ENCODE measurements at places on chromosomes 4 and X.

- DNase-seq = no peak
Measured at GRCh38 chrX:43735957-43736356, 79.9 kb downstream of the MAOA start.

GRCh38 chr4:24856586-24856985 is 56.3 kb downstream of the CCDC149 start:
- peak; percentile 72 for DNase-seq

DNA sequence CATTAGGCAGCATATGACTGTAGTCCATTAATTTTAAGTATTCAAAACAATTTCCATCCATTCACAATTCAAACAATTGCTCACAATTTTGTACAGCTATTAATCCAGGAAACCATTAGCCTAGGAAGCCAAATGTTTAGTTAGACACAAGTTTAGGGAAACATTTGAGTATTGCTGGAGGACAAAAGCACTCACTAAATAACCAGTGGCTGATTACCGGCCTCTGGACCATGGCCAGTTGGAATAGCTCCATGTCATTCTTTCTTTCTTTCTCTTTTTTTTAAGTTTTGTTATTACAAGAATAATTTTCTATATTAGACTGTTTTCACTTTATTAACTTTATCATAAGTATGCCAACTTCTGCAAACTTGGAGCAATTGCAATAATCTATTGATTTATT is 31.3 kb downstream of the TRIML2 start:
- no peak for DNase-seq

DNA sequence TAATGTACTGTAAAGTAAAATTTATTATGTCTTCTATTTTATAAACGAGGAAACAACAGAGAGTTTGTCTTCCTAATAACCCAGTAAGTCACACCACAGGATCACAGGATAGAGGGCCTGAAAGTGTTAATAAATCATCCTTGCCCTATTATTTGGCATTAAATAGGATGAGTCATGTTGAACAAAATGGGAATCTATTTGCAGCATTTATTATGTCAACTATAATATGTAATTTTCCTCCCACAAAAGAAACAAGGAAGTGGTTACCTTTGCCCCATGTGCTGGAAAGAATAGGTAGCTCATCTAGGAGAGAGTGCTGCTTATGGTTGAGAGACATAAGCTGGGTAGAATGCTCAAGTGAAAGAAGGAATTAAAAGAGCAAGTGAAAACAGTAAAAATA is 237.6 kb upstream of the NDST3 start:
- no peak for DNase-seq

GRCh38 chr4:96992443-96992842 is 1150.8 kb downstream of the STPG2 start:
- DNase-seq = no peak

DNA sequence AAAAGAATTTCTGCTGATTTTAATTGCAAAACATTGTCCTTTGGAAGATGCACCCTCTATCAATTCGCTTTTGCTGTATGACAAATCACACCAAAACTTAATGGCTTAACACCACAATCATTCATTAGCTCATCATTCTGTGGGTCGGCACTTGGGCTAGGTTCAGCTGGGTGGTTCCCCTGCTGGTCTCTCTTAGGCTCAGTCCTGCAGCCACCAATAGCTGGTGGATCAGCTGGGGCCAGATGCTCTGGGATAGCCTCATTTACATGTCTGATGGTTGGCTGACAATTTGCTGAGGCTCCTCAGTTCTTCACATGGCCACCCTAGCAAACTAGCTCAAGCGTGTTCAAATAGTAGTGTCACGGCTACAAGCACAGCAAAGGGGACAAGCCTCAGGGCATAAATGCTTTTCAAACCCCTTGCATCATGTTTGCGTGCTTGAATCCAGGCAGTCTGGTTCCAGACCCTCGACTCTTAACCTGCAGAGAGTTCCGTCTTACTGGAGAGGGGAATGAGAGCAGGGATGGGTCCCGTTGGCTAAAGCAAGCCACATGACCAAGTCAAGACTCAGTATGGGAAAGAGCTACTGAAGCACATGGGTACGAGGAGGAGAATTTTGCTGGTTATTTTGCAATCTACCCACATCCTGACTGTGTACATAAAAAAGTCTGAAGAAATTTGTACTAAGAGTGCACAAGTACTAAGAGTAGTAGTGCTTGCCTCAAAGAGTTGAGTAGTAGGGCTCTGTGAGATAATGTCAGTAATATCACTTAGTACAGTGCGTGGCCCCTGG is 7.5 kb upstream of the ACSL1 start:
- DNase-seq = no peak

- DNase-seq = no peak
Measured at GRCh38 chrX:87236830-87237440, 280.7 kb upstream of the KLHL4 start.

DNA sequence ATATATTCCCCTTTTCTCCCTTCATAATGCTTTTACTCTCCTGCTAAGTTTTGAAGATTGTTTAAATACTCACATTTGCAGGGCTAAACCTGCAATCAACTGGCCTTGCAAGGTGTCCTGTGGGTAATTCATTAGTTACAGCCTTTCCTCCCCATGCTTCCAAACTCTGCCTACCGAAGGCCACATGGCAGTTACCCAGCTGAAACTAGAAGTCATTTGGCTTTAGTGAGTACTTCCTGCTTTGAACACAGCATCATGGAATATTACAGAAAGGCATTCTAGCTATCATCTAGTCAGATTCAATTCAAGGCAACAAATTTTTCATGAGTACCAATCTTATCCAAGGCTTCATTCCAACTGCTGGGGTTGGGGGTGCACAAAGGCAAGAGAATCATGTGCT is 55.6 kb downstream of the SRPX start:
- DNase-seq = no peak

DNA sequence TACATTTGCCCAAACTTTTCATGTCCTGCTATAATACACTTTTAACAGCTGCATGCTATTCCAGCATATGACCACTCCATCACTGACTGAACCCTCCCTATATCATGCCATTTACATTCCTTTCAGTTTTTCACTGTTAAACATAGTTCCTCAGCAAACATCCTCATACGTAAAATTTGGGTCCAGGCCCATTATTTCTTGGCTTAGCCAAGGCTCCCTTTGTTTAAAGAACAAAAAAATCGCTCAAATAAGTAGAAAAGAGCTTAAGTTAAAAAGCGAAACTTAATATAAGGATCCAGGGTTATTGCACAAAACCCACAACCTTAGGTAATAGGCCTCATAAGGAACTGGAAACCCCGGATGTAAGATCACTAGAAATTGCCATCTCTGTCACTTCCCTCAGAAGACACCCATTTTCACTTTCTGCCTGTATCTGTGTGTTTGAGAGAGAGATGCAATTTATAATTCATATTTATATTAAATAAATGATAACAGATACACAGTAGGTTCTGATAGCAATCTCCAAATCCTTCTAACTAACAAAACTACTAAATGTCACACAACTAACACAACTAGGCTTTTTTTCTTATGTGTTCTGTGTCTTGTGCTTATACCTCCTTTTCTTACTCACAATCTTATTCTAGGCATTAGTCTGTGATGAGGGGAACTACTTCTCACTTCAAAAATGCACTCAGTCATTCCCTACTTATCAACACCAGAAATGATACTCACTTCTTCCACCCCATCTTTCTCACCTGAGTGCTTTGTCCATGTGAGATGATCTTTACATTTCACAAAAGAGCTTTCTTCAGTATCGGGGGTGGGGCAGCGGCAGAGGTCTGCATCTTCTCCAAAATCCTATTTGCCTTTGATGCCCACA is 59.9 kb upstream of the FAM241A start:
- peak; percentile 24 for DNase-seq

DNA sequence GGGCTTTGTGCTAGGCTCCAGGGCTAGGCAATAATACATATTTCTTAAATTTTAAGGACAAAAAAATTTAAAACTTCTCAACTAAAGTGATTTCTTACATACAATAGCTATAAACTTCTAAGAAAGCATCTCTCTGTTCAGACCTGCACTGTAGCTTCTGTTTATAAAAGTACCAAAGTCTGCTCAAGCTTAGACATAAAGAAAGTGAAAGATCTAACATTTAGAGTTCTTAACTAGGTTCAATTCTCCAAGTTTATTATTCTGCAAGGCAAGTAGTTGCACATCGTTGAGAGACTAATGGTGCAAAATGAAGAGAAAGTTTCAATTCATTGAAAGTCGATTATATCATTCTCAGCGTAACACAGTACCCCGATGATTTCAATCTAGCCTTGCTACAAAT is 857.4 kb upstream of the HTR2C start:
- no peak for DNase-seq

DNA sequence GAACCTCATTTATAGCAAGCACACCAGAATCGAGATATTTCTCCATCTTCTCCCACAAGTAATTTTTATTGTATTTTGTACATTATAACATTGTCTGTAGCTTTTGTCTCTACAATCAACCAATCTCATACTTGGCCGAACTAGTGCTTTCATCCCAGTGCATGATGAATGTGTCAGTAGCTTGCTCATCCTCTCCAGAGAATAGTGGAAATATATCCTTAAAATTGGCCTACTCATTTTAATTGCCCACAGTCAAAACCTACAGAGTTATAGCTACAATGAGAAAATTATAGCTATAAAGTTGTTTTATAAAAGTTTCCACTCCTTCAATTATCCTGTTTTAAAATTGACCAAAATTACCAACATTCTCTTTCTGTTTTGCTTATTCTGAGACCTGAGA is 103.8 kb downstream of the MAPK10 start:
- DNase-seq = no peak

- no peak for DNase-seq
Measured at GRCh38 chr4:4754641-4755040, 104.8 kb upstream of the MSX1 start.

GRCh38 chrX:53265771-53266574 is 15.4 kb downstream of the IQSEC2 start:
- peak; percentile 75 for DNase-seq

GRCh38 chr4:48681856-48682255 is 98.2 kb downstream of the FRYL start:
- peak; percentile 31 for DNase-seq

- peak; percentile 67 for DNase-seq
Measured at GRCh38 chr4:182213004-182213403, 30.2 kb upstream of the TENM3 start.

DNA sequence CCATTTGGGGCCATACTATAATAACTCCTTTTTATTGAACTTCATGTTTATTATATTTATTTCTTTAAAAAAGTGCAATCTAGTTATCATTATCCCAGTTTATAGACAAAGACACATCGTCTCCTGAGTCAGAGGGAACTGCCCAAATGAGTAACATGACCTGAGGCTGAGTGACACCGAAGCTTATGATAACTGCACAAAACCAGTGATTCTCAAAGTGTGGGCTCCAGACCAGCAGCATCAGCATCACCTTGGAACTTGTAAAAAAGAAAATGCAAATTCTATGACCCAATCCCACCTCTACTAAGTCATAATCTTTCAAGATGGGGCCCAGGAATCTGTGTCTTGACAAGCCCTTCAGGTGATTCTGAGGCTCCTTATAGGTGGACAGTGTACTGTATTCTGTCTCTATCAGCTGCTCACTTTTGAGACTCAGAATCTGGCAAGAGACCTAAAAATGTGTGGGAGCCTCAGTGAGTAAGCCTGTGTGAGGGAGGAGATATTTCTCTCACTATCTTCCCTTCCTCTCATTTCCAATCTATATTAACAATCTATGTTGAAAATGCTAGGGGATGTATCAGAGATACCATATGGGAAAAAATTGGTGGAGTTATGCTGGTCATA is 147.0 kb downstream of the PACRGL start:
- no peak for DNase-seq

DNA sequence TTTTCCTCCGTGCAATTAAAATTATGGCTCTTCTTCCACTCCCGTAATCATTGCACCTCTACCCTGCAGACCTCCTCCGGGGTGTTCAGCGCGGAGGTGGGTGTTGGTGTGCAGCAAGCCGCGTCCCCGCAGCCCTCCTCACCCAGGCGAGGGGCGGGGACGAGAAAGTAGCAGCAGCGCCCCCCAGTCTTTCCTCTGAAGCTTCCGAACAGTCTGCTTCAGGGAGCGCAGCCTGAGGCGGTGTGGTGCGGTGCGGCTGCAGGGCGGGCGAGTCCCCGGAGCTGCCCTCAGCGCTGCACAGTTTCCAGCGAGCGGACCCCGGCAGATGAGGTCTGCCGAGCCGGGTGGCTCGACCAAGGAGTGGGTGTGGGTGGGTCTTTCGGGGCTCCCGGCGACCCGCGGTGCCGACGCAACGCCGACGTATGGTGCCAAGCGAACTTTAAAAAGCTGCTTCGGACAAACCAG is at the start of gene FRAS1:
TSS of gene FRAS1 (plus strand) at position 189 of the 465 bp plus-strand sequence. CDS start 687 bp downstream, outside the sequence.
- peak; percentile 61 for DNase-seq

DNA sequence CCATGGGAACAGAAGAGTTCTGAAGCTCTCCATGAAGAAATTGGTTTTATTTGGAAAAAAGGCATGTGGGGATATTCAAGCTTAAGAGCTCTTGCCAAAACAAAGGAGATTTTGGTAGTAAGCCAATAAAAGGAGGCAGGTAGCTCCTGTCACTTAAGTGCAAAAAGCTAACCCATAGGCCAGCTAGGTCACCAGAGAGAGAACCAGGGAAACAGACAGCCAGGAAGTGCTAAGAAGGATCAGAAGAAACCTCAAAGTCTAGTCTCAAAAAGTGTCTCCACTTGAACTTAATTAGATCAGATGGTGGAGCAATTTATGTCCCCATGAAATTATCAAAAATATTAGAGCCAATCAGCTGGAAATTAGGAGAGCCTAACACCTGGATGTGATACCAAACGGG is 49.2 kb downstream of the CD40LG start:
- DNase-seq = no peak

GRCh38 chr4:127783955-127784770 is 2.0 kb downstream of the HSPA4L start:
- no peak for DNase-seq

- DNase-seq = no peak
Measured at GRCh38 chrX:13695601-13696115, 6.7 kb downstream of the RAB9A start.

DNA sequence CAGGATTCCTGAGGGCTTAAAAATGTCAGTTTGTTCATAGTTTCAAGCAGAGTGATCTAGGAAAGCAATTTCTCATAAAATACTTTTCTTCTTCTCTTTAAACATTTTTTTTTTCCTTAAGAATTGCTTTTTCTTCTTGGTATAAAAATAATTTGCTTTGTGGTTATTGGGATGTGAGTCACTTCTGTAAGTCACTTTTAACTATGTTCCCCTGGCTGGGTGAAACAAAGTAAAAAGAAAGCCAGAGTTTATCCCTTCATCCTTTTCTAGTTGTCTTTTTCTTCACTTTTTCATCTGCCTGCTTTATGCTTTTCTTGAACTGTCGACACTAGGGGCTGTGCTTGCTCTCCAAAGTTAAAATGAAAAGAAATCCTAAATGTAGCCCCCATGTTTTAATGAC is 33.5 kb downstream of the ARSJ start:
- peak; percentile 82 for DNase-seq

DNA sequence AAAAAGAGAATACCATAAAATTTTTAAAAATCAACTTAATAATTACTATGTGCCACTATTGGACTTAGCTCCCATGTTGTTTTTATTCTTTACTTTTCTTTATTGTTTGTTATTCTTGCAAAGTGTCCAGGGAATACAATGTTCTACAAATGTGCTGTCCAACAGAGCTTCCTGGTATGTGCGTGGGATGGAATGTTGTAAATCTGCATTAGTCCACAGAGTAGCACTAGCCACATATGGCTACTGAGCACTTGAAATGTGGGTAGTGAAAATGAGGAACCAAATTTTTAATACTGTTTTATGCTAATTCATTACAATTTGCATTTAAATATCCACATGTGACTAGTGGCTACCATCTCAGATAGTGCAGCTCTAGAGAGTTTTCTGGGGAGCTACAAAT is 14.3 kb upstream of the CORIN start:
- peak; percentile 63 for DNase-seq

- DNase-seq = peak; percentile 96
Measured at GRCh38 chr4:88616275-88617150, 24.2 kb downstream of the HERC3 start.

- peak; percentile 52 for DNase-seq
Measured at GRCh38 chrX:108070891-108071290, 20.5 kb downstream of the PSMD10 start.
